ENCODE measurements at places on chromosomes 7 and 10.
A peak's percentile ranks its signal among the peaks of the same experiment; 100 is the strongest.

- DNase-seq = no peak
These were observed 86.5 kb upstream of the PFKP start for GRCh38 chr10:2980791-2981360.

DNA sequence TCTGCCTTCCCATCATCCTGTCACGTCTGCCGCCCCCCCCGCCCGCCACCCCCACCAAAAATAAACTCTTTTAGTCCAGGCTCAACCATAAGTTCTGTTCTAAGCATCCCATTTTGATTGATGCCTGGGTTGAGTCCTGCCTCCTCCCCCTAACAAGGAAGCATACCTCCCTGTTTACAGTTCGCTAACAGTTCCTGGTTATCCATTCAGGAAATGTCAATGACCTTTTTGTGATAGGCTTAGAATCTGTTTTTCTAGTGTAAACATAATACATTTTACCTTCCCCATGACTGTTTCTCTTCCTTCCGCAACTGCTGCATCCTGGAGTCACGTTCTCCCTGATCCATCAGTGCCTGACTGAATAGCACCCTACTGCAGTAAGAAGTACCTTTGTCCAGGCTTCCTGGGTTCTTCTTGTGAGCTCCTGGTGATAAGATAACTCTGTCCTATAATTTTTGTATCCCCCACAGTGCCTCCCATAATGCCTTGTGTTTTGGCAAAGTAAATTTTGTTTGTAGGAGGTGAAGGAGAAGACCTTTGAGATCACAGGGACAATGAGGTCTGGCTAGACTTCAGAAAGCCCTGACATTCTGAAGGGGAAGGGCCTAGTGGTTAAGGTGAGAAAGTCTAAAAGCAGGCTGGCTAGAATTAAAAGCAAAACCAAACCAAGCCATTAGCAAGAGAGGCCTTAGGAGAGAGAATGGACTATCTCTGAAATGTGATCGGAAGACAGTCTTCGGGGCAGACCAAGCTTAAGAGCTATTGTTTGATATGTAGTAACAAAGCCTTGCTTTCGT is 7.3 kb downstream of the AGFG2 start:
- no peak for DNase-seq

- DNase-seq = no peak
These were observed 1.9 kb upstream of the ARID5B start for GRCh38 chr10:61899663-61899996.

- DNase-seq = peak; percentile 64
These were observed 131.5 kb downstream of the SPAG6 start for GRCh38 chr10:22476601-22477321.

GRCh38 chr7:7785344-7785973 is 67.1 kb upstream of the RPA3 start:
- no peak for DNase-seq

- DNase-seq = peak; percentile 95
These were observed 98.8 kb downstream of the SDK1 start for GRCh38 chr7:3399858-3400257.

GRCh38 chr10:67549390-67549789 is 146.6 kb downstream of the CTNNA3 start:
- no peak for DNase-seq

GRCh38 chr10:50937230-50937907 is 51.9 kb upstream of the A1CF start:
- peak; percentile 71 for DNase-seq

DNA sequence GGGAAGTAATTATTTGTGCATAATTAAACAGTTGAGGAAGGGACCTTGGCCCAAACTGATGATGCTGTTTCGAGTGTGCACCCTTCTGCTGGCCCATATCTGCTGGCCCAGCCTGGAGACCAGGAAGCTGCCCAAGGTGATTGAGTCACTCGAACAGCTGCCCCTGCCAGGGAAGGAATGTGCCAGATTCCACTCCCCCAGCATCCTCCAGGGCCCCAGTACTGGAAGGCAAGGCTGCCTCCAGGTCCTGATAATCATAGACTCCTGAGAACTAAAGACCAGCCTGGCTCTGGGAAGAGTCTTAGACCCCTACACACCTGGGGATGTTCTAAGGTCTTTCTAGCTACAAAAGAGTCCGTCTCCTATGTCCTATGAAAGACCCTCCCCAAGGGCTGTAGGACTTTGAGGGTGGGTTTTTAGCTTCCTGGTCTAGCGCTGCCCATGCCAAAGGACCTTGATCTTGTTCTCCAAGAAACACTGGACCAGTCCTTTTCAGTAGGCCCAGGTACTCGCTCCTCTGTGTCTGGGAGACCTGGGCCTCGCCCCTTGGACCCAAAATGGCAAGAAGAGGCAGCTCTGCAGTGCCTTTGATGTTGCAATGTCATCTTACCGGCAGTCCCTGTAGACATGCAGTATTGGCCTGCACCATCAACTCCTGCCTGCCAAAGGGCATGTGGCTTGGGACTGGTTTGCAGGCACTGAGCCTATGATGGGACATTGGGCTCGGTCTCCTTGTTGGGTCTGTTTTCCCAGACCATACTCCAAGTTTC is 103.2 kb upstream of the GPR26 start:
- no peak for DNase-seq

GRCh38 chr10:113095419-113096127 is 145.5 kb downstream of the TCF7L2 start:
- no peak for DNase-seq

- DNase-seq = no peak
These were observed 629.0 kb downstream of the CCSER2 start for GRCh38 chr10:84957427-84957826.

DNA sequence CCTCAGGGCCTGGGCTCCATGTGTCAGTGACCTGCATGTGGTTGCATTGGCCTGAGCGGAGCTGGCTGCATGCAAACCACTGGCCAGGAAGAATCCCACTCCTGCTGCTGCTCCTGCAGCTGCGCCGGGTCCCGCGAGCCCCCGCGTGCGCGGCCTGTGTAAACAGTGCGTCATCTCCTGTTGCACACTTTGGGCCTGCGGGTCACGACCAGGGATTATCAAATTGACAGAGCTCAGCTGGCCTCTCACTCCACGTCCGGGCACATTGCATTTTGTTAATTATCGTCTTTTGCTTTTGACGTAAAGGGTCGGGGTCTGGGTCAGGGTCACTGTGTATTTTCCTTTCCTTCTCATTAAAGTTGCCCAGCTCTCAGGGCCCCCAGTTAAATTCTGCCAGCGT is 132.6 kb downstream of the RGS10 start:
- no peak for DNase-seq

DNA sequence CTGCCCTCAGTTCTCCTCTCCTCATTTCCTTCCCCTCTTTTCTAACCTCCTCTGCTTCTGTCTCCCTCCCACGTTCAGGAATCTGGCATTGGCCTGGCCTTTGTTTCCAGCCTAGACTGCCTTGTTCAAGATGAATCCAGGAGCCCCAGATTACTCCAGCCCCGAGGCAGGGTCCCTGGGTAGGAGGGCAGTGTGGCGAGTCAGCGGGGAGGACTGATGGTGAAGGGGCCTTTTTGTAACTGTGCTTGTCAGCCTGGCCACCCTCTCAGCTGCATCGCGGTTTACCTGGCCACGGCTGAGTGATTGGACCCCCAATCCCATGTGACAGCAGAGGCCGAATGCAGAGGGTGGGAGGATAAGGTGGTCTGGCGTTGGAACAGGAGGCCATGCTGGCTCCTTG is 96.1 kb upstream of the SHH start:
- DNase-seq = no peak

- no peak for DNase-seq
These were observed 20.6 kb upstream of the HOXA13 start for GRCh38 chr7:27220440-27220955.

- DNase-seq = no peak
These were observed 84.9 kb downstream of the SLC25A13 start for GRCh38 chr7:96237040-96237439.

- DNase-seq = no peak
These were observed 64.3 kb upstream of the ZNF438 start for GRCh38 chr10:31095677-31096560.

- DNase-seq = peak; percentile 82
These were observed 27.3 kb upstream of the KMT2C start for GRCh38 chr7:152462995-152463708.

DNA sequence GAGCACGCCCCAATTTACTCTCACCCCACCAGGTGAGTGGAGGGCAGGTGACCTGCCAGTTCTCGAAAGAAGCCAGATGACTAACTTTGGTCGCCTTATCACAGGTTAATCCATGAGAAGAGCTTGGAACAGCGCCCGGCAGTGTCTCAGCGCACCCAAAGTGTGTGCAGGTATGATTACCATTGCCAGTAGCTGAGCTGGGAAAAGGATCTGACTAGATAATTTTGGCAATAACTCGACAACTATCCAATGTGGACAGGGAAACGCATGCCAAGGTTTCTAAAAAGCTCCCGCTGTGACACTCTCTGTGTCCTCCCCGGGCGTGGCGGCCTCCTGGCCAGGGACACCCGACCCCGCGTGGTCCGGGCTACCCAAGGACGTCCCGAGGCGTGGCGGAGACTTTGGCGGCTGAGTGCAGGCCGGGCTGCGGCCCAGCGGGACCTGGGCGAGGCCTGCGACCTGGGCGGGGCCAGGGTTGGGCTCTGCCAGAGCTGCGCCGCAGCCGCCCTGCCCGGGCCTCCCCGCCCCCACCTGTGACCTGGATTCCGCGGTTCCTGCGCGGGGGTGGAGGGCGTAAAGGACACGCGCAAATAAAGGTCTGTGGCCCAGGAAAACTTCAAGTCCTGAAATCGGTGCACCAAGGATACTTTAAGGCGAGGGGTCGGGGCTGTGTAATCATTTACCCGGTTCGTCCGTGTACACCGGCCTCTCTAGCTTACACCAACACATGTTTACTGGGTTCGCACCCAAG is 13.7 kb upstream of the WAPL start:
- peak; percentile 86 for DNase-seq

DNA sequence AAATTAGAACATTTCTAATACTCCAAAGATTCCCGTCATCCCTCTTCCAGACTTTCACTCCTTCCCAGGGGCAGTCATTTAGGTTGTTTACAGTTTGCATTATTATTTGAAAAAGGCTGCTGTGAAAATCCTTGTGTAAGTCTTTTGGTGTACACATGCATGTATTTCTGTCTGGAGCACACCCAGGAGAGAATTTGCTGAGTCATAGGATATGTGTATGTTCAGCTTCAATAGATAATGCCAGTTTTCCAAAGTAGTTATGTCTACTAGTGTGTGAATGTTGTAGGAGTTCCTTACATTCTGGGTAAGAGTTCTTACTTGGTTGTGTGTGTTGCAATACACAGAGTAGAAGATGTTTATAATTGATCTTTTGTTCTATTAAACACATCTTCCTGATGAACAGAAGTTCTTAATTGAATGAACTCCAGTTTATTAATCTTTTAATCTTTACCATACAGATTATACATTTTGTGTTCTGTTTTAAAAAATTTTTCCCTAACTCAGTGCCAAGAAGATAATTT is 25.3 kb downstream of the CROT start:
- no peak for DNase-seq

- DNase-seq = no peak
These were observed 17.8 kb downstream of the ENO4 start for GRCh38 chr10:116866987-116867595.

DNA sequence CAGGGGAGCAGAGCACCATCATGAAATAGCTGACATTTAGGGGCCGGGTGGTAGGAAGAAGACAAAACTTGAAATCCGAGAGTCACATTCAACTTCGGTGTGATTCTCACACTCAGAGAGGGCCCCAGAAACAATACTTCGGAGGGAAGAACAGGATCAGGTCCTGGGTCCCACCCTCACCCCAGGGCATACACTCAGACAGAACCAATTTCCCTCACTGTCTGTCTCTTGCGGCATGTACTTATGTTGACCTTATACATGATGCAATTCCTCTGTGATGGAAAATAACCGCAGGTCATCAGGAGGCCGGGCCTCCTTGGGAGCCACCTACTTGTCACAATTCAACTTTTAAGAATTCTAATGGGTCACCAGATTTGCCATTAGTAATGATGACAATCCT is 26.3 kb upstream of the HMX3 start:
- no peak for DNase-seq

GRCh38 chr7:1124164-1124563 is 35.8 kb downstream of the ZFAND2A start:
- DNase-seq = no peak

DNA sequence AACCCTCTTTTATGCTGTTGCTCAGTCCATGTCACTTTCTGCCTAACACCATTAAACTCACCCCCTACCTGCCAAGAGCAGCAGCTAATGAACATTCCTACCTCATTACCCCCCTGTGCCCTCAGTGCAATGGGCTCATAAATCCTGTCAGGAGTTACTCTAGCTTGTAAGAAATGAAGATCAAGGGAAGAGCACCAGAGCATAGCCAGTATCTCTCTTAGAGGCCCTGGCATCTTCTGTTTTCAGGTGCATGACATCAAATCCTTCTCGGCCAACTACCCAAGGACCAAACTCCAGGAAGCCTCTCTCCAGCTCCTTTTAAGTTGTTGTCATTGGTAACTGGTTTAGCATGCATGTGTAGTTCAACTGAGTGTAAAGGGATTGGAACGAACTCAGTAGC is 75.1 kb downstream of the FOXI2 start:
- DNase-seq = no peak

DNA sequence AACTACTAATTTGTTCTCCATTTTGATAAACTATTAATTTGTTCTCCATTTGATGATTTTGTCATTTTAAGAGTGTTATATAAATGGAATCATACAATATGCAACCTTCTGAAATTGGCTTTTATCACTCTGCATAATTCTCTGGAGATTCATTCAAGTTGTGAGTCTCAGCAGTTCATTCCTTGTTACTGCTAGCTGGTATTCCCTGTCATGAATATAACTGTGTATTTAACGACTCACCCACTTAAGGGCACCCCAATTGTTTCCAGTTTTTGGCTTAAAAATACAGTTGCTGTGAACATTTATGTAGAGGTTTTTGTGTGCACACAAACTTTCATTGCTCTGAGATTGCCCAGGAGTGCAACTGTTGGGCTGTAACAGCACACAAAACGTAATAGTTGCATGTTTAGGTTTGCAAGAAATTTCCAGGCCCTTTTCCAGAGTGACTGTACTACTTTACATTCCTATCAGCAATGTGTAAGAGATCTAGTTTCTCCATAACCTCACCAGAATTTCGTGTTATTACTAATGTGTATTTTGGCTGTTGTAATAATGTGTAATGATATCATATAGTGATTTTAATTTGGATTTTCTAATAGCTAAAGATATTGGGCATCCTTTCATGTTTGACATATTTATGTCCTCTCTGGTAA is 153.2 kb upstream of the ADCY1 start:
- DNase-seq = no peak

- DNase-seq = peak; percentile 17
These were observed 84.2 kb upstream of the KIF5B start for GRCh38 chr10:32140403-32140802.

DNA sequence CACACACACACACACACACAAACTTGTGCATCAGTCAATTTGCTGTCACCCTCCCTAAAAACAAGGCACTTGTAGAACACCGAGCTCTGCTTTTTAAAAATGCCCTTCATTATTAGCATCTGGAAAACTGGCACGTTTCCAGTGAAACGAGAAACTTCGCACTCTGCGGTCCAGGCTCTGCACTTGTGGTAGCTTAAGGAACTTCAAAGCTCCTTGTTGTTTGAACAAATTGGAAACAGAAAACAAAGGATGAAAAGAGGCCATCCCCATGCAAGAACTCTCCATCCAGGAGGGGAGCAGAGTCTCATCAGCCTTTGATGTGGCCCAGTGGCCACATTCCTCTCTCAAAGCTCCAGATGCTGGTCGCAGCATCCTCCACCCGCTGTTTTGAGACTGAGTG is 105.1 kb downstream of the C10orf90 start:
- no peak for DNase-seq

- peak; percentile 38 for DNase-seq
These were observed 223.7 kb upstream of the PRSS58 start for GRCh38 chr7:142481548-142481947.

Data from GM23338 (cell line).